H9 (cell line): ENCODE measurements at places on chromosomes 16 and 17. TPM values are rescaled to one million over a fixed set of nuclear protein-coding genes. Genes with fewer than 3 reads are reported as not detected.

The ACE gene
- 4.8 and 5.4 TPM in 2 replicates for total RNA-seq

The AARSD1 gene
- total RNA-seq = 65.1 and 68.7 TPM in 2 replicates

The KRT35 gene
- not detected in 2 replicates for total RNA-seq

The AGRP gene
- not detected in 2 replicates for total RNA-seq

The PPP1R1B gene
- total RNA-seq = 14.7 and 15.5 TPM in 2 replicates

DNA sequence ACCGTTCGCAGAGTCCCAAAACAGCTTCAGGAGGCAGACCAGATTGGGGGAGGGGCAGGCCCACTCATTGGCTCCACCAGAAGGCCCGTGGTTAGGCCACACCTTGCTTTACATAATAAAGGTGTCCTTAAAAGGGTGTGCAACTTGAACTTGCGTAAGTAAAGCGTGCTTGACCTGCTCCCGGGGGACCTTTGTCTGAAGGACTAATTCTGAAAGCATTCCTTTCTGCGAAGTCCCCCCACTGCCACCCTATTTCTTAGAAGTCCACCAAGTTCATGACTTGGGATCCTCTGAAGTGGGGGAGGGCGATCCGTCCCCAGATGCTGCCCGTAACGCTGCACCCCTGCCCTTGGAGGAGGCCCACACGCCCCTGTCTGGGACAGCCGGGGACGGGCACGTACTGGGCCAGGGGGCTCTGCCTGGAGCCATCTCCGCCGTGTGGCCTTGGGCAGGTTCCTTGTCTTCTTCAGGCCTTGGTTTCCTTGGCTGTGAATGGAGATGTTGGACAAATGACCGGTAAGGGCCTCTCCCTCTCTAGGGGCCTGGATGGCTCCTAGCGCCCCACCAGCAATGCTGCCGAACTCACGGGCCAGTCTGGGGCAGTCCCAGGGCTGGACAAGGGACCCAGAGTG, 823 bp upstream of the ZNF469 start:
- peak overlapping the region; percentile 71; the same call in 1 of the 2 replicates for H3K4me3 ChIP-seq
- H3K27ac ChIP-seq = no peak overlapping the region
- H3K4me1 ChIP-seq = peaks cover 3% of the 10 kb centered on the region; the same call in 1 of the 2 replicates

GRCh38 chr16:52545222-52545897, 1.6 kb downstream of the TOX3 start:
- H3K4me1 ChIP-seq = peaks cover 4% of the 10 kb centered on the region; the same call in 1 of the 2 replicates
- peaks cover 9% of the 10 kb centered on the region; the same call in 1 of the 2 replicates for H3K27me3 ChIP-seq
- H3K36me3 ChIP-seq = peaks cover 12% of the 10 kb centered on the region
- H3K27ac ChIP-seq = no peak overlapping the region
- DNase-seq = no peak

DNA sequence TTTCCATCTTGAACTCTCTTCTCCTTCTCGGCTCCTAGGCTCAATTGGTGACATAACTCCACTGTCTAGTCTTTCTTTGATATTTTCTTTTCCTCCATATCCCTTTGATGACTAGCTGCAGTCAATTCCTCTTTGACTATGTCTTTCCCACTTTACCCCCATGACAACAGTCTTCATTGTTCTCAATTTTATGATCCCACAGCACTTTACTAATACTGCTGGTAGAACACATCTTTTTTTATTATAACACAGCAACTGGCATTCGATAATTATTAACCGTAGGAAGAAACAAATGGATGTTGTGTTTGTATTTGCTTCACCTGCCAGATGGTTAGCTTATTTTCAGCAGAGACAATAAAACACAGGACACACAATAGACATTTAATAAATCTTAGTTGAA, 1.3 kb downstream of the KRTAP3-3 start:
- no peaks in the 10 kb centered on the region for H3K36me3 ChIP-seq
- no peak overlapping the region for H3K4me3 ChIP-seq
- H3K27ac ChIP-seq = no peak overlapping the region
- H3K4me1 ChIP-seq = no peaks in the 10 kb centered on the region
- no peak for DNase-seq

GRCh38 chr17:77909816-77910215, 48.7 kb upstream of the TNRC6C start:
- no peaks in the 10 kb centered on the region for H3K27me3 ChIP-seq
- no peaks in the 10 kb centered on the region for H3K36me3 ChIP-seq
- H3K4me3 ChIP-seq = no peak overlapping the region
- H3K4me1 ChIP-seq = no peaks in the 10 kb centered on the region; the same call in 1 of the 2 replicates
- DNase-seq = no peak
- H3K27ac ChIP-seq = no peak overlapping the region

DNA sequence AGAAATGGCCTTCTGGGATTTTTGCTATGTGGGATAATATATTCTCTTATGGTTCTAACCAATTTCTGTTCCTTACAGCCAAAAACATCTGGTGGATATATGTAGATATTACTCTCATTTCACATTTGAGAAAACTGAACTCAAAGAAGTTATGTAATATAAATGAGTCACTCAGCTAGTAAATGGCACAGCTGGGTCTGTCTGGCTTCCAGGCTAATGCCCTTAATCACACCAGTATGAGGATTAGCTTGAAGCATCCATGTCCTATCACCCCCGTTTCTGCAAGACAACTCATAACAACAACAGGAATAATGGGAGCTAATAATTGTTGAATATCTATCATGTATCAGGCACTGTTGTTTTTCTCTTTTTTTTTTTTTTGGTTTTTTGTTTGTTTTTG, 34.4 kb upstream of the USP7 start:
- no peaks in the 10 kb centered on the region for H3K27me3 ChIP-seq
- DNase-seq = no peak
- no peaks in the 10 kb centered on the region for H3K36me3 ChIP-seq
- H3K4me1 ChIP-seq = no peaks in the 10 kb centered on the region

GRCh38 chr16:27394516-27394915, 7.5 kb upstream of the IL21R start:
- DNase-seq = no peak
- no peak overlapping the region for H3K4me3 ChIP-seq
- H3K36me3 ChIP-seq = no peaks in the 10 kb centered on the region
- H3K4me1 ChIP-seq = no peaks in the 10 kb centered on the region
